AG09319 (cell line): ENCODE measurements at places on chromosomes 5 and 9.

- no peak for DNase-seq
These were observed 2.2 kb downstream of the SARDH start for GRCh38 chr9:133735931-133736330.

GRCh38 chr9:89842267-89842768, 237.5 kb downstream of the GADD45G start:
- no peak for DNase-seq

- DNase-seq = no peak
These were observed 51.2 kb downstream of the SLC36A1 start for GRCh38 chr5:151498395-151499155.

GRCh38 chr9:100914266-100914665, 114.3 kb upstream of the PLPPR1 start:
- no peak for DNase-seq
